ENCODE measurements at places on chromosomes 6 and 20. TPM values are rescaled to one million over a fixed set of nuclear protein-coding genes. Genes with fewer than 3 reads are reported as not detected.

GRCh38 chr20:62430866-62431447 lies 3.6 kb upstream of the RBBP8NL start:
- DNase-seq = no peak

DNA sequence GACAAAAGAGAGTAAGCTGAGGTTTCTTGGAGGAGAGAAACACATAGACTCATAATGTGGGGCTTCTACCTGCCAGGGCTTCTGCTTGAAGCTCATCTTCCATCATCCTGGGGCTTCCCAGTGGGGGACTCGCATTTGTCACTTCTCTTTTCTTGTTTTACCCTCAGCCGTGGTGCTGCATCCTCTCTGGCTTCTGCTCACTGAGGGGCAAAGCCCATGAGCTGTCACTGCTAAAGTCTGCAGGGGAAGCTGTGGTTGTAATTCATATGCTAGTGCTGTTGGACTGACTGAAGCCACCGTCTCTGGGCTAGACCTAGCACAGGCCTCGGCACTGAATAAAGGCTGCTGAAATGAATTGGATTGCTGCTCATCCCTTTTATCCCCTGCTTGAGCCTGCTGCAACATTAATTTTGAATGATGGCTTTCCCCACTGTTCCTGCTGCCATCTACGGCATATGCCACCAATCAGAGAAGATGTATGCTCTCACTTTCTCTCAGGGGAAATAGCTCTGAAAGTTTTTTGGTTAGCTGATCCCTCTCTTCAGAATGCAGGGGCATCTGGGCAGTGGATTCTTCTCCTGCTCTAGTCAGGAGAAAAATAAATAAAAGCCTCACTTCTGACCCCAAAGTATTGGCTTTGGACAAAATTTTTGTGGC lies 568.4 kb upstream of the MAP3K7 start:
- DNase-seq = no peak

- DNase-seq = no peak
Measured at GRCh38 chr20:63363981-63364561, 2.9 kb upstream of the CHRNA4 start.

DNA sequence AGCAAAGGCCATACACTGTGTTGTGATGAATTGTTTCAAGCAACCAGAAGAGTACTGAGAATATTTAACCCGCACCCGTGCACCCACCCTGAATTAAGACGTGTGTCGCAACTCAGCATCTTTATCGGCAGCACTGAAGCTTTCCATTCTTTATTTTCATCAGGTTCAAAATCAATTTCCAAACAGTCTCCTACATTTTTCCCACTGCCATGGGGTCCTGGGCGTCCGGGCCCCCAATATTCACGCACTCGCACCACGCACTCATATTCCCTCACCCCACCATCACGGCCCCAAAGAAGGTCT lies 1.8 kb downstream of the LTB start:
- DNase-seq = no peak

DNA sequence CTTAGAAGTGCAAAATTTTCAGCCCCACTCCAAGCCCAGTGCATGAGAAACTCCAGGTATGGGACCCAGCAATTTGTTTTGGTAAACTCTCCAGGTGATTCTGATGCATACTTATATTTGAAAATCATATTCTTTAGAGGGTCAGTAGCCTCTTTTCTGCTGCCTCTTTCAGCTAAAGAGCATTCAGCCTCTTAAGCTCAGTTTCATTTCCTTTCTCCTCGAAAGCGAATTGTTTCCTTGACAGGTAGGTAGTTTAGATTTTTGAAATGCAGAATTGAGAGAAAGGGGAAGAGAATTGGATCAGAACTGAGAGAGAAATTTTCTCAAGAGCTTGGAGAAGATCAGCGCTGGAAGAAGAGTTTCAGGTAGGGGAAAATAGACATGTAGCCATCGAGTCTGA lies 995.8 kb upstream of the FLRT3 start:
- no peak for DNase-seq

The IL17F gene
- not detected for total RNA-seq

- no peak for DNase-seq
Measured at GRCh38 chr20:39278230-39278788, 316.2 kb downstream of the DHX35 start.

DNA sequence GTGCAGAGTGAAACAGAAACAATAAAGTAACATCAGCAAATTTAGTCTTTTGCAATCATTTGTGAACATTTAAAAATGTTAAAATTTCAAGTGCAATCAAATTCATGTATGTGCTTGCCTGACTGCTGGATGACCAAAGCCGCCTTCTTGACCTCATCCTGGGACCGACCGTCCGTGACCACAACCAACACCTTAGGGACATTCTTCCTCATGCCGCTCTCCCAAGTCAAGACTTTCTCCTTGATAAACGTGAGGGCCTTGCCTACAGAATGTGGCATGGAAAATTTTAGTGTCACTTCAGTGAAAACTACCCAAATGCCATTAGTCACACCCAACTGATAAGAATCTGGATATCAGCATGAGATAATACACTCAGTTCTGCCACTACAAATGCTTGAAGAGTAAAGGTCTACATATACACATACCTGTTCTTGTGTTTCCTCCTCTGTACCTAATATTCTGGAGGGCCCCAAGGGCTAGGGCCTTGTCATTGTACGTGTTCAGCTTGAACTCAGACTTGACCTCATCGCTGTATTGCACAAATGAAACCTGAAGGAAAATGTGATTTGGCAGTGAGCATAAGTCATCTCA lies 86.8 kb downstream of the COL12A1 start:
- no peak for DNase-seq

GRCh38 chr6:128368213-128368944 lies 152.0 kb downstream of the PTPRK start:
- no peak for DNase-seq

DNA sequence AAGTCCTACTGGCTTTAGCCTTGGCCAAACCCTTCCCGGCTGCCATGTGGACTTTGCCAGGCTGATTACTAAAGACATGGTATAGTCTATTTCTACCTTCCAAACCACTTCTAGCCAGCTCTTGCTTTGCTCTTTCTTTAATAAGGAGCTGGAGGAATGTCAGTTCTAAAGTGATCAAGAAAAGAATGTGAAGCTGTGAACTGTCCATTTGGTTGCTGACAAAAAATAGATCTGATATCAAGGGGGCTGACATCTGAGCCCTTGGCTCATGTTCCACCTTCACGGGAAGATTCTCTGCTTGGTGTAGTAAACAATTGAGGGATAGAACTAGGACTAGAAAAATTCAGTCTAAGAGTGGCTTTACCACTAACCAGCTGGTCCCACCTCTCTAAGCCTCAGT lies 22.6 kb downstream of the GNAS-AS1 start:
- DNase-seq = no peak

The MOCS1 gene
- total RNA-seq = 1.1 TPM

The HSPA12B gene
- total RNA-seq = not detected

The BMP6 gene
- total RNA-seq = 0.23 TPM

GRCh38 chr6:113169484-113169883 lies 687.7 kb upstream of the MARCKS start:
- DNase-seq = no peak

DNA sequence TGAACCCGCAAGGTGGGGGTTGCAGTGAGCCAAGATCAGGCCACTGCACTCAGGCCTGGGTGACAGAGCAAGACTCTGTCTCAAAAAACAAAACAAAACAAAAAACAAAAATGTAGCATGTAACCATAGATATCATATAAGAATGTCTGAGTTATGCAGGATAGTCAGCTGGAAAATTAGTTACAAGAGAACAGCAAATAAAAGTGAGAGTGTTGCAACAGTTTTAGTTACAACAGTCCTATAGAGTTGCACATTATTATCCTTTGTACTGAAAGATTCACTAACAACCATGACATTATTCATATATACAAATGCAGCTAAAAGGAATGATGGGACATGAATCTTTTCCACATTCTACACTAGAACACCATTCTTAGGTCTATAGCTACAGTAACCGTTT lies 16.4 kb downstream of the RNF24 start:
- no peak for DNase-seq

- DNase-seq = no peak
Measured at GRCh38 chr20:62123450-62124118, 1.3 kb downstream of the LSM14B start.

DNA sequence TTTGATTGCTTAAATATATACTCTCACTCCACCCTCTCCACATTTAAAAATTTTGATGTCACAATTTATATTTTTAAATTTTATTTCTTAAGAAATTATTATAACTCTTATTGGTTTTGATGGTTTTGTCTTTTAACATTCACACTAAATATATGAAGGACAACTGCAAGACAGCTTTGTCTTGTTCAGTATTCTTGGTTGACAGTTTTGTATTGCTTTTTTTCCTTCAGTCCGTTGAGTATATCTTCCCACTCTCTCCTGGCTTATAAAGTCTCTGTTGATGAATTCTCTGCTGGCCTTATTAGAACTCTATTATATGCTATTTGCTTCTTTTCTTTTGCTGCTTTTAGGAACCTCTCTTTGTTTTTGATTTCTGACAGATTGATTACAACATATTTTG lies 392.2 kb downstream of the C6orf118 start:
- no peak for DNase-seq

The CD109 gene
- 0.93 TPM for total RNA-seq

The CALHM5 gene
- not detected for total RNA-seq

DNA sequence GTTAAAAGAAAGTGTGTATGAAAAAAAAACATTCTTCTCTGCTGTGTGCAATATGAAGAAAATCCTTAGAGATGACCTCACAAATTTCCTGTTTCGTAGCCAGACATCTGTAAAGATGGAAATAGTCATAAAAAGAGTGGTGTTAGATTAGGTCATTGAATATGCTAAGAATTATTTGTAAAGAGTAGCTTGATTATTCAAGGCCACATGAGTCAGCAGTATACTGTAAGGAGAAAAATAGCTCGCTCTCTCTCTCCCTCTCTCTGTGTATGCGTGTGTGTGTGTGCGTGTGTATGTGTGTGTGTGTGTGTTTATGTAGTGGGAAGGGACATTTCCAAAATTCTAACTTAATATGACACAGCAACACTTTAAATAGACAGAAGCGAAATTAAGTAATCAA lies 78.8 kb downstream of the PTCHD4 start:
- DNase-seq = no peak

The SIRT5 gene
- total RNA-seq = 21.3 TPM

- DNase-seq = no peak
Measured at GRCh38 chr20:1341561-1342265, 12.8 kb upstream of the SDCBP2 start.

GRCh38 chr6:126773112-126773805 lies 345.2 kb upstream of the RSPO3 start:
- DNase-seq = no peak

- no peak for DNase-seq
Measured at GRCh38 chr20:63752411-63753101, 13.0 kb downstream of the SLC2A4RG start.

GRCh38 chr6:112743323-112743722 lies 396.2 kb downstream of the RFPL4B start:
- no peak for DNase-seq

- DNase-seq = no peak
Measured at GRCh38 chr6:23445157-23445710, 680.8 kb upstream of the NRSN1 start.

The UBE2C gene
- 0.44 TPM for total RNA-seq

DNA sequence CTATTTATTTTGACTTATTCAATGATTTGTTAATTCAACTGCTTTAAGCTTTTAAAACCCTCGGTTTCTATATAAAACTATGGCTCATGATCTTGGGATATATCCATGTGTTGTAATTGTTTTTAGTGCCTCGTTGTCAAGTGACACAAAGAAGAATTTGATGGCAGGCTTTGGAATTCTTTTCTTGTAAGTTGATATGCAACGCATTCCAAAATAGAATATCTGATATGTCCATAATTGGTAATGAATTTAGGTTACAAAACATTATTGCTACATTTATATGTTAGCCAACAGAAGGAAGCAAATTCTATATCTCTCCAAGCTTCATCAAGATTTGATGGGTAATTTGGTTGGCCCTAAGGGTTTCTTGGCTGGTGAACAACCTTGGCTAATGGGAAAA lies 220.4 kb upstream of the RIMS1 start:
- DNase-seq = no peak

The C4B gene
- total RNA-seq = 7.7 TPM

- DNase-seq = no peak
Measured at GRCh38 chr6:14381829-14382677, 264.5 kb downstream of the CD83 start.

The PRICKLE4 gene
- not detected for total RNA-seq

- DNase-seq = no peak
Measured at GRCh38 chr6:150857062-150857944, 8.2 kb upstream of the MTHFD1L start.

- no peak for DNase-seq
Measured at GRCh38 chr6:131980791-131981623, 29.8 kb upstream of the CCN2 start.

DNA sequence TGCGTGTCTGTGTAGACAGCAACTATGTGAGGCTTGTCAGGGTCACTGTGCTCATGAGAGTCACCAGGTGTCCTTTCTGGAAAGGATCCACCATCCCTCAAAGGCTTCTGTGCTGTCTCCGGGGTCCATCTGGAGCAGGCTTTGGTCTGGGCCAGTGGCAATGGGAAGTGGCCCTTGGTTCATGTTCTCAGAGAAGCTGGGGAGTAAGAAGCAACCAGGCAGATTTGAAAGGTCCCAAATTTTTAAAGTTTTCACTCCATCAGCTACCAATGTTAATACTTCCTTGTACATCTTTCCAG lies 68.2 kb downstream of the GCNT2 start:
- no peak for DNase-seq

The POFUT1 gene
- 13.4 TPM for total RNA-seq

GRCh38 chr6:88872962-88873361 lies 90.5 kb downstream of the RNGTT start:
- no peak for DNase-seq

- no peak for DNase-seq
Measured at GRCh38 chr20:51313358-51313827, 229.1 kb downstream of the NFATC2 start.
